ENCODE measurements at places on chromosomes 2 and 18. TPM values are rescaled to one million over a fixed set of nuclear protein-coding genes. Genes with fewer than 3 reads are reported as not detected.
A peak's percentile ranks its signal among the peaks of the same experiment; 100 is the strongest.

DNA sequence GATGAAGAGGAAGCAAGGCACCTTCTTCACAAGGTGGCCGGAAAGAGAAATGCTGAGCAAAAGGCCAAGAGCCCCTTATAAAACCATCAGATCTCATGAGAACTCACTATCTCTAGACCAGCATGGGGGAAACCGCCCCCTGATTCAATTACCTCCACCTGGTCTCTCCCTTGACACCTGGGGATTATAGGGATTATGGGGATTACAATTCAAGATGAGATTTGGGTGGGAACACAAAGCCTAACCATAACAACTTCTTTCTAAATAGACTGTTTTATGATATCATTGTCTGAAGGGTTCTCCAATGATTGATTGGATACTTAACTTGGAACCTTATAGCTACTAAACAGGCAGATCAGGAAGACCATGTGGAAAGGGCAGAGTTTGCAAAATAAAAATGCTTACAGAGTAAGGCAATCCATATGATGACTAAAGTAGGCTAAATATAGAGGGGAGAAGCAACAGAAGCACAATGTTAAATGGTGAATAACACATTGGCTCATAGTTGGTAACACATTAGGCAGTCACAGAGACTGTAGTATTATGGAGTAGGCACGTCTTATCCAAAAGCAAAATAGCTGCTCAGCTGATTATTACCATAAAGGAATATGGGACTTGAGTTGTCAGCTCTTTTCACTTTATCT is 179.0 kb downstream of the BARD1 start:
- no peak for DNase-seq

GRCh38 chr2:206083602-206084438 is 2.2 kb downstream of the INO80D start:
- no peak for DNase-seq

GRCh38 chr2:173048897-173049661 is 26.6 kb upstream of the MAP3K20 start:
- DNase-seq, result peak; percentile 91

The TRPM8 gene
- not detected for total RNA-seq

- DNase-seq, result no peak
Observed at GRCh38 chr2:209097168-209097567, 326.7 kb upstream of the MAP2 start.

- DNase-seq, result no peak
Observed at GRCh38 chr2:81437456-81438000, 1133.0 kb upstream of the LRRTM1 start.

DNA sequence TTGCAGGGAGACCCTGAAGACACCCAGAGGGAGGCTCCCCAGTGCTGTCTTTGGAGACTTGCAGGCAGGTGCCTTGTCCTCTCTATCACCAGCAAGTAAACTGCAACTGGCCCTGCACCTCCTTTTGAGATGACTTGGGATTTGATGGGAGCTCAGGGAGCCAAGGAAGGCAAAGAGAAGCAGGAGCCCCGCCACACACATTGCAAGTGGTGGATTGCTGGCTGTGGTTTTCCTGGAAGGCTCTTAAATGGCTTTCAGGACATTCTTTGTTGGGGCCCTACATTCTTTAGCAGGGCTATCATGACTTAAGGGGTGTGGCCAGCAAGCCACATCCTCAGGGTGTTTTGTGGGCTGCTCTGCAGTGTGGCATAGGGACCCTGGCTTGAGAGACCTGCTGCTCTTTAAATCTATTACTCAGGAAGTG is 39.9 kb upstream of the CDC42EP3 start:
- no peak for DNase-seq
